Activated CD4-positive, alpha-beta T cell treated with anti-CD3 and anti-CD28 coated beads for 4 hours (primary cell): ENCODE measurements at places on chromosomes 1 and 21.

DNA sequence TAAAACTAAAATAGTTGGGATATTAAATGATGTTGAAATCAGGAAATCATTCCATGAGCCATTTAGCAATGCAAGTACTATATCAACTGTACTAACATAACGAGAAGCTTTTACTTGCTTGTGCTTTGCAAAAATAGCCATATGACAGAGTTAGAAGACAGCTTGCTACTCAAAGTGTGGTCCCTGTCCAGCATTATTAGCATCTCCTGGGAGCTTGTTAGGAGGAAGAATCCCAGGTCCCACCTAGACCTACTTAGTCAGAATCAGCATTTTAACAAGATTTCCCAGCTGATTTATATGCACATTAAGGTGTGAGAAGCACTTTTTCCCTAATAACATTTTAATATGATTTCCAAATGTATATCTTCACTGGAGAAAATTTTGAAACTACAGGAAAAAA lies 4.7 kb downstream of the PRKACB start:
- no peak for DNase-seq

- no peak for DNase-seq
Observed at GRCh38 chr1:112332176-112333150, 63.6 kb upstream of the CTTNBP2NL start.

- no peak for DNase-seq
Observed at GRCh38 chr1:96370757-96371156, 350.8 kb upstream of the PTBP2 start.

- no peak for DNase-seq
Observed at GRCh38 chr1:114524944-114525343, 13.9 kb upstream of the TRIM33 start.

DNA sequence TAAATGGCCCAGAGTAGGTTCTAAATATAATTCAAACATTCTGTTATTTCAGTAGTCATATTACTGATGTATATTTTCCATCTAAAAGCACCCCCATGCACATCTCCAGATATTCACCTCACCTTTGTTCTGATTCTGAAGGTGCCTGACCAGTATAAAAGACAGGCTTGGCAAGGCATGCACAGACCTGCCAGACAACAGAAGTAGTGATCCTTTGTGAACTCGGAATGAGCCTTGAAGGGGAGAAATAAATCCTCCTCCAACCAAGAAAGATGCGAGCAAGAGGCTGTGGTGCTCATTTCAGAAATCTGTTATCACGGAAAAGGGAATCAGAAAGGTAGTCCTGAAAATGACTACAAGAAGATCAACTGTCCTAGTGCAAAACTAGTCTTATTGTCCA lies 287.3 kb downstream of the VAV3 start:
- no peak for DNase-seq

GRCh38 chr21:38538353-38538752 lies 40.1 kb upstream of the ERG start:
- no peak for DNase-seq

DNA sequence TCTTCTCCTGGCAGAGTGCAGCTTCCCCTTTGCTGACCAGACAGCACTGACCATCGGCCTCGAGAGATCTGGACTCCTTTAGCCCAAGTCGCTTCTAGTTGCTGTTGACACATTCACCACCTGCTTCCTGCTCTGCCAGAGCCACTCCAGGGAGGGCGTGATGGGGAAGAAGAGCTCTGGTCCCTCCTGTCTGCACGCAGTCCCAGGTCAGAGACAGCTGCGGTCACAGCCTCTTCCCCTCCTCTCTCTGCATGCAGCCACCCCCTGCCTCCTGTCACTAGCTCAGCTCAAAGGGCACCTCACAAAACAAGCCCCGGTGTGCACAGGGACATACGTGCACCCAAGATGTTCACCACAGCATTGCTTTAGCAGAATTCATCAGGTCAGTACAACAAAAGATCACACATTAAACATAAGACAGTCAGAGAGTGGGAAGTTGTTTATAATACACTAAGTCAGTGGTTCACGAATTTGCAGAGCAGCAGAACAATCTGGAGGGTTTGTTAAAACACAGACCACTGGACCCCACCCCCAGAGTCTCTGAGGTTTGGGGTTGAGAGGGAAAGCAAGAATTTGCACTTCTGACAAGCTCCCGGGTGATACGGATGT lies 132.9 kb downstream of the SYF2 start:
- no peak for DNase-seq

GRCh38 chr1:159370855-159371254 lies 61.1 kb upstream of the OR10J4 start:
- DNase-seq, result no peak

GRCh38 chr1:11279152-11279551 lies 6.2 kb downstream of the UBIAD1 start:
- no peak for DNase-seq
